ENCODE measurements at places on chromosomes 2 and 18.

DNA sequence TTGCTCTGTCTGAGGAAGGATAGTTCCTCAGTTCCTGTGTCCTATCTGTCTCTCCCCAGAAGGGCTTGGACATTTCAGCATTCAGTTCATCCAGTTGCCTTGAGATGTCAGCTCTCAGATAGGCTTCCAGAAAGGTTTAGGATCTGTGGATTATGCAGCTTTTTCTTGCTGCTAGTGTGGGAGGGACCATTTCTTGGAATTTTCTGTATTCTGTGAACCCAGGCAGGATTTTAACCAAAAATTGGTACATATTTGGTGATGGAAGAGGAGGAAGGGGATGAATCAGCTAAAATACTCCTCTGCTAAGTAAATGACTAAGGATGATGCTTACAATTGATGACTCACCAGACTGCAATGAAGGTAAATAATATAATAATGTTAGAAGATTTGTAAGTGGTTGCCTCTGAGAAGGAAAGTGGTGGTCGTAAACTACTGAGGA is 58.6 kb upstream of the DOCK10 start:
- peak; percentile 86 for DNase-seq

- DNase-seq = no peak
These were observed 9.4 kb downstream of the SMAD4 start for GRCh38 chr18:51039138-51040112.

- DNase-seq = no peak
These were observed 36.7 kb downstream of the PRKD3 start for GRCh38 chr2:37287966-37288365.

DNA sequence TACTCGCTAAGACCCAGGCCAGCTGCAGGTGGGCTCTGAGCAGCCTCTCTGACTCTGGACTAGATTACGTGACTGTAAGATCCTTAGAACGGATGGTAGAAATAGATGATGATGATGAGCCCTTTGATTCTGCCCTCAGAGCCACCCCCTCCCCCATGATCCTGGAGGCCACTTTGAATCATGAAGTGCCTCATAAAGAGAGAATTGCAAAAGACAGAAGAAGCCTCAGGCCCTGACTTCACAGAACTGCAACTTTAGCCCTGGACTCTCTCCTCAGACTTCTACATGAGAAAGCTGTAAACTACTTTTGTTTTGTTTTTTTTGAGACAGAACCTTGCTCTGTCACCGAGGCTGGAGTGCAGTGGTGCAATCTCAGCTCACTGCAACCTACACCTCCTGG is 15.4 kb upstream of the TET3 start:
- no peak for DNase-seq

- no peak for DNase-seq
These were observed 179.6 kb downstream of the KLHL29 start for GRCh38 chr2:23564615-23564960.

GRCh38 chr2:3073041-3073595 is 304.5 kb downstream of the EIPR1 start:
- DNase-seq = no peak
